RWPE2 (cell line): ENCODE measurements at places on chromosomes 7 and 10.
A peak's percentile ranks its signal among the peaks of the same experiment; 100 is the strongest.

DNA sequence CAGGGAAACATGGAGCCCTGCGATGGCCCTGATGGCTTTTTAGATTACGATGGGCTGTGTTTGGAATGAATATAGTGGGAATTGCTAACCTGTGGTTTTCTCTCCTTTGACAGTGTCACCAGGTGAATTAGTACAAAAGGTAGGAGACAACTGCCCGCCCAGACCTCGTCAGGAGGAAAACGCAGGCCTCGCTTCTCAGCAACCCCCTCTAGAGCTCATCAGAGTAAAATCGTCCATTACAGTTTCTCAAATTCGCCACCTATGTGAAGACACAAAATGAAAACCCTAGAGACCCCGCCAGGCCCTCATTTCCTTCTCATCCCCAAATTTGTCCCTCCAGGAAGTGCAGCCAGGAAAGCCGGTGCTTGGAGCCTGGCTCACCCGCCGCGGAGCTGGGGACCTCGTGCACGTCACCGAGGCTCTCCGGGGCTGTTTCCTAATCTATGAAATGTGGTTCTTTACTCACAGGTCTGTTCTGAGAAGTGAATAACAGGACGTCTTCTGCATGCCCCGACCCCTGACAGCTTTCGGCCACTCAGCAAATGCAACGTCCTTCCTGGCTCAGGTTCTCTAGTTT lies 143.7 kb downstream of the VIPR2 start:
- no peaks in the 10 kb centered on the region for H3K36me3 ChIP-seq
- DNase-seq = no peak
- no peak overlapping the region for H3K4me3 ChIP-seq
- peaks cover 8% of the 10 kb centered on the region for H3K27me3 ChIP-seq
- no peak overlapping the region for H3K27ac ChIP-seq
- no peaks in the 10 kb centered on the region for H3K4me1 ChIP-seq

- peaks cover 20% of the 10 kb centered on the region for H3K4me1 ChIP-seq
- H3K27ac ChIP-seq = peak overlapping the region; percentile 57
- no peaks in the 10 kb centered on the region for H3K27me3 ChIP-seq
- H3K4me3 ChIP-seq = no peak overlapping the region
- DNase-seq = no peak
Measured at GRCh38 chr7:107614425-107614824, 34.4 kb downstream of the BCAP29 start.

GRCh38 chr7:11300241-11300640 lies 326.6 kb downstream of the PHF14 start:
- H3K36me3 ChIP-seq = no peaks in the 10 kb centered on the region
- DNase-seq = no peak
- no peaks in the 10 kb centered on the region for H3K27me3 ChIP-seq
- H3K27ac ChIP-seq = no peak overlapping the region
- H3K4me1 ChIP-seq = no peaks in the 10 kb centered on the region
- no peak overlapping the region for H3K4me3 ChIP-seq

- H3K27me3 ChIP-seq = no peaks in the 10 kb centered on the region
- H3K4me1 ChIP-seq = no peaks in the 10 kb centered on the region
- no peak overlapping the region for H3K27ac ChIP-seq
- H3K4me3 ChIP-seq = no peak overlapping the region
- DNase-seq = no peak
Measured at GRCh38 chr7:48931481-48931880, 7.1 kb downstream of the CDC14C start.

GRCh38 chr10:86341361-86341811 lies 25.2 kb downstream of the GRID1 start:
- no peak overlapping the region for H3K4me3 ChIP-seq
- peaks cover 9% of the 10 kb centered on the region for H3K4me1 ChIP-seq
- DNase-seq = peak; percentile 23
- H3K27me3 ChIP-seq = no peaks in the 10 kb centered on the region
- no peaks in the 10 kb centered on the region for H3K36me3 ChIP-seq
- H3K27ac ChIP-seq = no peak overlapping the region

- no peak for DNase-seq
- H3K4me3 ChIP-seq = no peak overlapping the region
- no peaks in the 10 kb centered on the region for H3K36me3 ChIP-seq
- no peak overlapping the region for H3K27ac ChIP-seq
Measured at GRCh38 chr7:95649546-95649945, 53.2 kb upstream of the PDK4 start.

DNA sequence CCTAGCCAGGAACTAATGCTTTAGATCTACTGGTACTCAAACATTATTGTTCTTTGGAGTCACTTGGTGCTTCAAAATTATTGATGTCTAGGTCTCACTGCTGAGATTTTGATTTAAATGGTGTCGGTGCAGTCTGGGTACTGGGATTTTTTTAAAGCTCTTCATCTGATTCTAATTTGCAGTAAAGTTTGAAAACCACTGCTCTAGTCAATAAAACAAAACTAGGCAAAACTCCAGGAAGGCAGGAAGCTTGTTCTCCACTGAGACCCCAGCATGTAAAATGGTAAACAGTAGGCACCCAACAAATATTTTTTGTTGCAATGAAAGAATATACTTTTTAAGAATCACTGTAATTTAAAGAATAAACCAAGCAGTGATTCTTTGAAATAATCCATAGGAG lies 49.7 kb downstream of the ADD3 start:
- H3K4me3 ChIP-seq = no peak overlapping the region
- no peaks in the 10 kb centered on the region for H3K4me1 ChIP-seq
- H3K27me3 ChIP-seq = no peaks in the 10 kb centered on the region
- DNase-seq = no peak

DNA sequence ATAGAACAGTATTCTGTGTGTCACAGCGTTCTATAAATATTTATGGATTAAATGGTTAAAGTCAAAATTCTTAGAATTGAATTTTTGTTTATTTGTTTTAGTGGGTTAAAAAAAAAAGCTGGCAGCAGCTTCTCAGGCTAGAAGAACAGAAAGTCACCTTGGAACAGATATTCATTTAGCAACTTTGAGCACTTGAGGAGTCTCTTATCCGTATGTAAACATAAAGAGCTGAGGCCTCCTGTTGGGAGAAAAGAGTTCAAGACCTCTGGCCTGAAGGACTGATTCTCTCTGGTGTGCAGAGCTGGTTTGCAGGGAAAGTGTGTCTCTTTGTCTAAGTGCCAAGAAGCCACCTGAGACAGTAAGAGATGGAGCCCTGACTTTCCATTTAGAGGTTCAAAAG lies 109.9 kb downstream of the HERPUD2 start:
- H3K36me3 ChIP-seq = no peaks in the 10 kb centered on the region
- H3K4me3 ChIP-seq = no peak overlapping the region
- H3K27me3 ChIP-seq = no peaks in the 10 kb centered on the region

GRCh38 chr7:34655384-34655783 lies 2.6 kb upstream of the NPSR1 start:
- no peaks in the 10 kb centered on the region for H3K4me1 ChIP-seq
- H3K36me3 ChIP-seq = no peaks in the 10 kb centered on the region
- no peak overlapping the region for H3K27ac ChIP-seq
- no peak overlapping the region for H3K4me3 ChIP-seq
- DNase-seq = no peak
- peaks cover 3% of the 10 kb centered on the region for H3K27me3 ChIP-seq

DNA sequence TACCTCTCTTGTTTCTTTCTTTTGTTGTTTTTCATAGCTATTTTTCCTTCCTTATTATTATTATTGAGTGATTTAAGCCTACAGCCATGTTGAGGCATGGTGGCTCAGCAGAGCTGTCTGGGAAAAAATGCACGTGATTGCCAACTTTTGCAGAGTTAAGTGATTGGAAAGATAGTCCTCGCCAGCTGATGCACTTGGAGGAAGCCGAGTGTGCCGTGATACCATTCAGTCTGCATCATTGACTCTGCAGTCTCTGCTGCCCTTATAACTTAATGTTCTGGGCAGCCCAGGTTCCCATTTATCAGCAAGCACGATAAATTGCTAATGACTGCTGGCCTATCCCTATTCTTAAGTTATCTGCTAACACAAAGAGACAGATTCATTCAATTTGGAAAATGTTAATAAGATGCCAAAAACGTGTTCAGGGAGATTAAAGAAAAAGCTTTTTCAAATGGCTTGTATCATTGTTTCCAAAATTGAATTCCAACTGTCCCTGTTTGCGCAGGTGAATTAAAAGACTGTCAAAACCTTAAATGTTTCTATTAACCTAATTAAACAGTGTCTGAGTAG lies 232.9 kb upstream of the NPY start:
- DNase-seq = no peak
- H3K4me3 ChIP-seq = no peak overlapping the region
- no peaks in the 10 kb centered on the region for H3K36me3 ChIP-seq
- no peak overlapping the region for H3K27ac ChIP-seq
- peaks cover 7% of the 10 kb centered on the region for H3K27me3 ChIP-seq
- peaks cover 19% of the 10 kb centered on the region for H3K4me1 ChIP-seq

DNA sequence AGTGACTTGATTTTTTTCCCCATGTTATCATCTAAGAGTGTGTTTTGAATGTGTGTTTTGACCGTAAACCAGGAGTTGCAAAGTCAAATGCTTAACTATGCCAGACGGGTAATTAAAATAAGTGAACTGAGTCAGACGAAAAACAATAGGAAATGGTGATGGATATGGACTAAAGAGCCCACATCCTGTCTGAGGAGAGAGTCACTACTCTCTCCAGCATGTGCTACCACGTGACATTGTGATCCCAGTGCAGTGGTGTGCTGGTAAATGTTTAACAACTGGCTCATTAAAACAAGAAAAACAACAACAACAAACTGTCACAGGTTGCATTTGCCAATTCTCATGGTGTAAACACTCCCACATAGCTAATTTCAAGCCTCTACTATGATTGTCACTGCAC lies 164.3 kb downstream of the SUGCT start:
- H3K27ac ChIP-seq = peak overlapping the region; percentile 68
- H3K27me3 ChIP-seq = no peaks in the 10 kb centered on the region
- DNase-seq = no peak
- H3K4me3 ChIP-seq = no peak overlapping the region

DNA sequence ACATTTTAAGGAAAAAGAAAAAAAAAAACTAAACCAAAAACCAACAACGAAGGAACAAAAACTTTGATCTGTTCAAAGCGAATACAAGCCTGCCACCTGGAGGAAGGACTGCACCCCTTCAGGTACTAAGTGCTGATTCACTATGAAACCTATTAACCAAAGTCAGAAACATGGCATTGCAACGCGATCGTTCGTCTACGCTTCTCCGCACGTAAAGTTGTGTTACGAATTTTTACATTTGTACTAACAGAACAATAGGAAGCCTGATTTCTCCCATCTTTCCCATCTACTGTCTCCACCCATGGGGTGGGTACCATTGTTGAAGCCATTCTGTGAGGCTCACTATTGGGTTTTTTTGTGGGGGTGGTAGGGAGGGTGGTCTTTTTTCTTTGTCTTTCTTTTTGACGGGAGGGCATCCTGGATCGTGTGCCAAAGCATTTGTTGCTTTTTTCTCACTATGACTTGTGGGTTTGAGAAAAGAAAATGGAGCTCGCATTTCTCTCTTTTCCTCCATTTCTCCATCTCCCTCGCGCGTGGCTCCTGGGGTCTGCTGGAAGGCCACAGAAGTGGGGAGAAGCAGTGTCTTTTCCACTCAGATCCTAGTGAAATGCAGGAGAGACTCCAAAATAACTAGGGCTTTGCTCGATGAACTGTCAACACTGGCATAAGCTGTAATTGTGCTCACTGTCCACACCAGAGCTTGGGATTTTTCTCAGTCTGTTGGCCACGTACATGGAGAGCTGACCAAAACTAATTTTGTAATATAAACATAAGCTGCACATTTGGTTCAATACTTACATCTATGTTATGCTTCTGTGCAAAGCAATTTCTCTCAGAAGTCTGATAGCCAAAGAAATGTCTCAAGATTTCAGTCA lies 100.9 kb upstream of the YAE1 start:
- no peak overlapping the region for H3K4me3 ChIP-seq
- no peak overlapping the region for H3K27ac ChIP-seq
- no peaks in the 10 kb centered on the region for H3K4me1 ChIP-seq
- H3K27me3 ChIP-seq = peaks cover 9% of the 10 kb centered on the region

- no peak overlapping the region for H3K4me3 ChIP-seq
- peak overlapping the region; percentile 81 for H3K27ac ChIP-seq
- H3K4me1 ChIP-seq = peaks cover 17% of the 10 kb centered on the region
Measured at GRCh38 chr10:11758527-11759236, 16.5 kb downstream of the ECHDC3 start.

GRCh38 chr7:28418966-28419365 lies 6.6 kb downstream of the CREB5 start:
- no peak for DNase-seq
- no peaks in the 10 kb centered on the region for H3K27me3 ChIP-seq
- H3K4me3 ChIP-seq = no peak overlapping the region

DNA sequence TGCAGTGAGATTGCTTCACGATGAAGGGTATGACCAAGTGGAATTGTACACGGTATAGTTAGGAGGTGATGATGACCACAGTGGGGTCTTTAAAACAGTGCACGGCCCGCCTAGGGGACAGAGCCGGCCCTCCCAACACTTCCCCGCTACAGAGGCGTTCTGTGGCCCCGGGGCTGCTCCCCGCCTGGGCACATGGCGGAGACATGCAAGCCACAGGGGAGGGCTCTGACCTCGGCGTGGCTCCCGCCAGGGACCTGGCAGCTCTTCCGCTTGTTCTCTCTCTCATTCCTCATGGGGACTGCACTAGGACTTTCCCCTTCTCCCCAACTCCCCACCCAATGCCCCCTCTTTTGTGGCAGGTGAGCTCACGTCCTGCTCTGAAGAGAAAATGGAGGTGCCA lies 393.8 kb downstream of the DNAJB6 start:
- no peaks in the 10 kb centered on the region for H3K36me3 ChIP-seq
- H3K4me1 ChIP-seq = no peaks in the 10 kb centered on the region
- no peak for DNase-seq
- no peak overlapping the region for H3K4me3 ChIP-seq
- no peak overlapping the region for H3K27ac ChIP-seq
- no peaks in the 10 kb centered on the region for H3K27me3 ChIP-seq
